ENCODE measurements at places on chromosomes 7 and 10.

GRCh38 chr10:4043897-4044665 lies 259.1 kb upstream of the KLF6 start:
- no peak for DNase-seq

GRCh38 chr7:112361154-112361553 lies 89.1 kb upstream of the IFRD1 start:
- no peak for DNase-seq

- no peak for DNase-seq
Observed at GRCh38 chr7:12031186-12031585, 179.9 kb upstream of the TMEM106B start.

DNA sequence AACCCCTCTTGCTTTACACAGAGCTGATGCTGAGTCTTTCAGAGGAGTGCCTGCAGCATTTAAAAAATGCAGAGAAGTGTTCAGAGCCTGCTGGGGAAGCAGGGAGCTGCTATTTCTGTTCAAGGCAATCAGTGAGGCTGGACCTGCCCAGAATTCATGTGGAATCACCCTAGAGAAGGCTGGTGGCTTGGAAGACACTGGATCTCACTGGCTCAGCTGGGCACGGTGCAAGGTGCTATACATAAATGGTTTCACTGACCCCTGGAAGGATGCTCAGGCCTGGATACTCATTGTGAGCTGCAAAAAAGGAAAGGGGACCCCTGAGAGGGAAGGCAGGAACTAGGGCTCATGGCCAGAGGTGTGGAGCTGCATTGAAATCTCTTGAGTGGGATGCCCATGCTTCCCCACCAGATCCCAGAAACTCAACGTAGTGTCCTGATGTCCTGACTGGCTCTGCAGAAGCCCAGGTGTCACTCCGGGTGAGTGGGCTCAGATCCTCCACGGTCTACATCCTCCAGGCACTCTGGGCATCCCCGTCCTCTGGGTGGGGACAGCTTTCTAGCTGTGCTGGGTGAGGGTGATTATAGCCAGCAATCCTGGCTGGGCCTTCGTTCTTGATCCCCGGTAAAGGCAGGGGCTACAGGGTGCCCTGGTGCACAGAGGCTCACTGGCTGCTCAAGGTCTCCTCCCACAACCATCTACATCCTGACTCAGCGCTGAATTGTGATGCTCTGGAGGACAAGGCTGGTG lies 77.2 kb upstream of the TNS3 start:
- DNase-seq, result no peak

- DNase-seq, result no peak
Observed at GRCh38 chr7:6293202-6293601, 20.8 kb upstream of the CYTH3 start.

DNA sequence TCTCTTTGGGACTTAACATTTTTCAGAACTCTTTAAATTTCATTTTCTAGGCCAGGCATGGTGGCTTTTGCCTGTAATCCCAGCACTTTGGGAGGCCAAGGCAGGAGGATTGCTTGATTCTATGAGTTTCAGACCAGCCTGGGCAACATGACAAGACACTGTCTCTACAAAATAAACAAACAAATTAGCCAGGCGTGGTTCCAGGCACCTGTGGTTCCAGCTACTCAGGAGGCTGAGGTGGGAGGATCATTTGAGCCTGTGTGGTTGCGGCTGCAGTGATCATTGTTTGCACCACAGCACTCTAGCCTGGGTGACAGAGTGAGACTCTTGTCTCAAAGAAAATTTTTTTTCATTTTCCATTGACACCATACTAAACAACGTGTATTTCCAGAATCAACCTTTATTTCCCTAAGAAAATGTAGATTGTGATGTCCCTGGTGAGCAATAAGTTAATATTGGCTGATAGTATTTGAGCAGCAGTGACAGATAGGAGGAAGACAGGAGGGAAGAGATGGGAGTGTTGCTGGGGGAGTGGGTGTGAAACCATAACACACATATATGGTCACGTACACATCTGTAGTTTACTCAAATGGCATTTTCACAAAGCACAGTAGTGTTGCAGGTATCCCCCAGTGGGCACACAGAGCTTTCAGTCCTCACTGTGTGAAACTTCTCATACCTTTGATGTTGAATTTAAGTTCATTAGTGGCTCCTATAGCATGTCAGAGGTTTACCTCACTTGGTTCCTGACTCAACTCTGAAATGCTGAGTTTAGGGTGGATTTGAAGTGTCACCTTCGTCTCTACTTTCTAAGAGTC lies 205.6 kb downstream of the AUTS2 start:
- no peak for DNase-seq

DNA sequence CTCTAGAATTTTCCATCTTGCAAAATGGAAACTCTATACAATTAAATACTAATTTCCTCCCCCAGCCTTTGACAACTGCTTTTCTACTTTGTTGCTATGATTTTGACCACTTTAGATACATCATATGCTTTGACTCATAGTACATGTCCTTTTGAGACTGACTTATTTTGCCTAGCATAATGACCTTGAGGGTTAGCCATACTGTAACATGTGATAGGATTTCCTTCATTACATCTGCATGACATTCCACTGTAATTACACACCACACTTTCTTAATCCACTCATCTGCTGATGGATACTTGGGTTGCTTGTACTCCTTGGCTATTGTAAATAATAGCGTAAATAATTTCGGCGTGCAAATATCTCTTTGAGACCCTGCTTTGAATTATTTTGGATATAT lies 127.7 kb downstream of the JAZF1 start:
- DNase-seq, result no peak

GRCh38 chr10:19775296-19775695 lies 40.9 kb upstream of the PLXDC2 start:
- no peak for DNase-seq

DNA sequence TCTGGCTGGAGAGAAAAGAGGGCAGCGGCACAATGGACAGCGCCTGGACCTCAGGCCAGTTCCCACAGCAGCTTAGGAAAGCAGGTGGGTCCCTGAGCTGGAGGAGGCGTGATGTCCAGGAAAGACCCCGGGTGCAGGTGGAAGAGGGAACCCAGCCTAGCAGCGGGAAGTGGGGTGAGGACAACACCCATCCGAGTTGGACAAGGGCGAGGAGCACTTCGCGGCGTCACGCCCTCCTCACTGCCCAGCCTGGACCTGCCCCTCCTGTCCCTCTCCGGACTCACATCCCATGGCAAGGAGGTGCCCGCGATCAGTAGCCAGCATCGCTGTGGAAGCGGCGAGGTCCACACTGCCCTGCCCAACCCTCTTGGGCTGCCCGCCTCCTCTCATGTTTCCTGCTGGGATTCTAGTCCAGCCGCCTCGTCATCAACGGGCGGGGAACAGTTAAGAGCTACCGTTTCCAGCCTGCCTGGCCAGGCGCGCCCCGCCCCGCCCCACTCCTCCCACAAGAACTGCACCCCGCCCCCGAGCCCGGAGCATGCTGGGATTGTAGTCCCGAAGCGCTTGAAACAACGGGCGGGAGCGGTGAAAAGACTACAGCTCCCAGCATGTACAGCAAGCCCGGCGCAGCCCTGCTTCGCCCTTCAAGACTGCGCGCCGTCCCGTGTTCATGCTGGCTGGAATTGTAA lies 930.6 kb upstream of the ZNF722 start:
- DNase-seq, result no peak

GRCh38 chr7:151251328-151251688 lies 2.8 kb upstream of the SMARCD3 start:
- DNase-seq, result no peak

DNA sequence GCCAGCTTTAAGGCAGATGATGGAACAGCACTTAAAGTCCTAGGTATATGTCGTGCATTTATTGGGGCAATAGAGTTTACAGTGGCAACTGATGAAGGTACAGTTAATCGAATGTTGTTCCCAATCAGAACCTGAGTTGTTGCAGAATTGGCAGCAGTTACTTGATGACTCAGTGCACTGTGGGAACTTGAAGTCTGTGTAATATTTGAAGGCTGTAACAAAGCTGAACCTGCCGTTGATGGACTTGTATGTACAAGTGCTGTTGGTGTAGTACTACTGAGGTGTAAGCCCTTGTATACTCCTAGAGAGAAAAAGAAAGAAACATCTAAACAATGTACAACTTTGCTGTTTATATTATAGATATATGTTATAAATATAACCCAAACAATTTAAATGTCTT lies 75.3 kb downstream of the EPC1 start:
- DNase-seq, result no peak

DNA sequence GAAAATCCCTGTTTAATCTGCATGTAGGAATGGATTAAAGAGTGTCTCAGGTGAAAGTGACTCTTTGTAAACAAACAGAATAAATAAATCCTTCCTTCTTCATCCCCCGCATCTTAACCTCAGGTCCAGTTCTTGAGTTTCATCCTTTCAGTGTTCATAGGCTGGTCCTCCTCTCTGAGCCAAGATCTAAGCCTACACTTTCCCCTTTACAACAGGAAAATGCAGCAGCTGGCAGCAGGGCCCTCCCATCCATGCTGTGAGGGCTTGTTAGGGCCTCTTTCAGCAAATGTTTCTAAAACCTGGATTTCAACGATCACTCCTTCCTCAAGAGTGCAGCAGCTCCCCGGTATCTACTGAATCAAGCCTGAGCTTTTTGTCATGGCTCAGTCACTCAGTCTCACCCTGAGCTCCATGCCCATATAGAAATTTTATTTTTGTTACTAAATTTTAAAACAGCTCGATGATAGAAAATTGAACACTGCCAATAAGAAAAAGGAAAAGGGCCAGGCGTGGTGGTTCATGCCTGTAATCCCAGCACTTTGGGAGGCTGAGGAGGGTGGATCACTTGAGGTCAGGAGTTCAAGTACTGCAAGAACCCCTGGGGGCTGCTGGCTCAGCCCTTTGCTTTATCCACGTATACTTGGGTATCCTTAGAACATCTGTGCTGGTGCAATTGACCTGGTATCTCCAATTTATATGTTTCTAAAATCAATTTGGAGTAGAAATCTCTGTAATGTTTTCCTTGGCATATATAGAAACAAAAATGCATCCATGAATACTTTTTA lies 15.6 kb downstream of the BLNK start:
- DNase-seq, result no peak

- no peak for DNase-seq
Observed at GRCh38 chr7:4809666-4810065, 34.2 kb downstream of the AP5Z1 start.

GRCh38 chr7:99559175-99559915 lies 903 bp downstream of the ZNF655 start:
- no peak for DNase-seq

DNA sequence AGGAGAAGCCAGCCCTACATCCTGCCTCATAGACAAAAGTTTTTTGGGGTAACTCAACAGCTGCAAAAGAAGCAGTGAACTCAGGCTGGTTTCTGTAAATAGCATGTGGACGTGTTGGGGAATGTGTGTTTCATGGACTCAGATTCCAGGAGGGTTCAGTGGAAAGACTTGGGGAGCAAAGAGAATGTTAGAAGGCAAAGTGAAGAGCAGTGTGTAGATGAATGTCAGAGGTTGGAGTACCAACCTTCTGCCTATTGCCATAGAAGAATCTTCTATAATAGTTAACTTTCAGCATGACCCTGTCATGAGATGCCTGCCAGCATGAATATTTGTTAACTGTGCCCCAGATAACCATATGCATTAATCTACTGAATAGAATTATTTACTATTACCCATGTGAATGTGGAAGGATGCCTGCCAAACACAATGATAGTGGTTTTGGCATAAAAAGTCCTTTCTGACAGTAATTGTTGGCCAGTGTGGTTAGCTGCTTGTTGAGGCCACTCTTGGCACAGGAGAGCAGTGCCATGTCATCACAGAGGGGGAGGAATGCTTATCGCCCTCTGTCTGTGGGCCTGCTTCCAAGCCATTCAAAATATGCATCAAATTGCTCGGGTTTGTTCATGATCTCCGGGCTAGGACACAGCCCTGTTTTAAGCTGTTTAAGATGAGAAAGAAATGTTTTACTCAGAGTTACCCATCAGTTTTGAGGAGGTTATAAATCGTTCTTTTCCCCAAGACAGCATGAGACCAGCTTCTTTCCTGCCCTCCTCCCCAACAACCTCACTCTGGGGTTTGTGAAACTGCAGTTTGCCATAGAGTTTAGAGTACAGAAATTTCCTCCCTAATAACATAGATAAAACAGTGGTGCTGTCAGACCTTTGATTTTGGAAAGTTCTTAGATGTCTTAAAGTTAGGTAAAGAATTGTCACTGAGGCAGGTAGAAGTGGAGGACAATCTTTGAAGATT lies 165.3 kb downstream of the WNT2 start:
- DNase-seq, result no peak

GRCh38 chr7:21214657-21215056 lies 213.2 kb upstream of the SP4 start:
- DNase-seq, result no peak

GRCh38 chr10:92187101-92187500 lies 103.8 kb downstream of the CPEB3 start:
- no peak for DNase-seq

DNA sequence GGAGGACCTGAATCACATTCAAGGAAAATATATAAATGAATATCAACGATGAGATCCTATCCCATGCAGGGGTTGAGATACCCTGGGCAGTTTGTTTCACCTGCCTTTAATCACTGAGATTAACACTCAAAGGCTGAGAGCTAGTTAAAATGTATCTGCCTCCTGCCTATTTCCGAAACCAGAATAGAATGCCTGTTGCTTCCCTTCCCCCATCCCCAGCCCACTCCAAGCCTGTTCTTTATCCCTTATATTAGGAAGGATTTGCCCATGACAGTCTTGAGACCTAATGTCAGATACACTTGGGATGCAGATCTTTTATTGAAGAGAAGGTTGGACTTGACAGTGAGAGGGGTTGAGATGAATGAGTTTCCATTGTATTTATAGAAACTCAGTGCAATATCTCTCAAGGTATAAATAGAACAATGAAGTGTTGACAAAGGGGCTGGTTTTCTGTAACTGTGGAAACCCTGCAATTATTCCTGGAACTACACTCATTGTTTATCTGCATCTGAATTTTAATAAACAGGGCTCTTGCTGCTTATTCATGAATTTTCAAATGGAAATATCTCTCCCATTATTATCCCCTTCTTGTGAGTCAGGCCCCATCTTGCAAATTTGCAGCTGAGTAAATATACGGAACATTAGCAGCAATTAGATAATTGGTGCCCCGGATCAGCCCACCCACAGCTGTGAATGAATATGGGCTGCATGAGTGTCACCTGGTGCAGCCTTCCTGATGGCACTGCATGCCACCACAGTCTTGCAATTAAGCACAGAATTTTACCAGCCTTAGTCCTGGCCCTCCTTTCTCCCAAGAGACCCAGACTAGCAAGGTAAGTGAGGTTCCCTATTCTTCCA lies 66.7 kb downstream of the SORCS3 start:
- no peak for DNase-seq

GRCh38 chr7:140316165-140316661 lies 82.1 kb downstream of the SLC37A3 start:
- peak; percentile 12 for DNase-seq

- no peak for DNase-seq
Observed at GRCh38 chr7:36279200-36279925, 110.3 kb upstream of the ANLN start.

DNA sequence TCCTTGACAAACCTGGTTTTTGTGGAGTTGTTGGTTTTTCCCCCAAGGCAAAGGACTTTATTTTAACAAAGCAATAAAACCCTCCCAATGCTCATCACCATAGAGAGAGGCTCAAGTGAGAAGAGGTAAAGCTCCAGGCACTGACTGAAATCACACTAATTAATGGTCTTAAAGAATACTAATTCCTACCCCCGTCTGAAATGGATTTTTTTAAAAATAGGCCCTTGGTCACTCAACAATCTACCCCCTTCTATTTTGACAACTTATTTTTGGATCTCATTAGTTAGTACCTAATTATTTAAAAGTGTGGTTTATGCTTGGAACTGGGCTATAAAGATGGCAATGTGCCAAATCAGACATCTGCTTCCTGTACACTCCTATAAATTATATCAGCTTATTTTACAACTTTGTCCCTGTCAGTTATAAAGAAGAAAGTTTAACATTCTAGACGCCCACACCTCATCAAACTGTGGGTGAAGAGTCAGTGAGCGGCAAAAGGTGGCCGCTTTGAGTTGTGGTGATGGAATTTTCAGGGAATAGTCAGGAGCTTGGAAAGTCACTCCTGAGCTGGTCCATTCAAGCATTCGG lies 10.6 kb downstream of the GLI3 start:
- DNase-seq, result no peak
